Gastrocnemius medialis (tissue), 4 donors: ENCODE measurements at places on chromosomes 16 and 17. TPM values are rescaled to one million over a fixed set of nuclear protein-coding genes. Genes with fewer than 3 reads are reported as not detected.

The SOST gene
- not detected for total RNA-seq

The LRRC37B gene
- total RNA-seq, result 7.9 TPM

The KRTAP9-2 gene
- not detected for total RNA-seq

The MYO15B gene
- total RNA-seq, result 34.6 TPM

The EARS2 gene
- total RNA-seq, result 17.3 TPM

The IRF8 gene
- total RNA-seq, result 2.6 TPM

The QRICH2 gene
- 1.1 TPM for total RNA-seq

The KRTAP29-1 gene
- not detected for total RNA-seq

The LRRC75A gene
- not detected for total RNA-seq

The KRTAP1-1 gene
- not detected for total RNA-seq

The CUEDC1 gene
- 43.9 TPM for total RNA-seq

The CALB2 gene
- 0.31 TPM for total RNA-seq

The ITGAL gene
- not detected for total RNA-seq

The TBC1D3I gene
- 0.25 TPM for total RNA-seq
